ENCODE measurements at places on chromosomes 1 and 21.

GRCh38 chr1:156540955-156541354 lies 31.4 kb downstream of the IQGAP3 start:
- ATAC-seq = no peak

GRCh38 chr1:47205918-47206317 lies 16.1 kb upstream of the PDZK1IP1 start:
- no peak for ATAC-seq

DNA sequence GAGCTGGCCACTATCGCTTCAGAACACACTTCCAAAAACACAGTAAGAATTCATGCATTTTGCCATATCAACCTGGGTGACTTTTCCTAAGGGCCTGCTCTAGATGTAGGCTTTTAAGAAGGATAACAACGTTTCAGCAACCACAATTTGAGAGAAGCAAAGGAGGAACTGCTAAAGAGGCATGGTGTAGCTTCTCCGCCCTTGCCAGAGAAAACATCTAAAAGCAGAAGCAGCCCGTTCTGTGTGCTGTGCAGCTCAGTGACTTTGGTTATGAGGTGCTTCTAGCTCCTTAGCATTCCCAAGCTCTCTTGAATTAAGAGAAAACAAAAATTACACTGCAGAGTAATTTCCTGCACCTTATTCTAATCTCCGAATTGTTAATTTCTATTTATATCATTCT lies 2.7 kb downstream of the PER3 start:
- ATAC-seq = no peak

DNA sequence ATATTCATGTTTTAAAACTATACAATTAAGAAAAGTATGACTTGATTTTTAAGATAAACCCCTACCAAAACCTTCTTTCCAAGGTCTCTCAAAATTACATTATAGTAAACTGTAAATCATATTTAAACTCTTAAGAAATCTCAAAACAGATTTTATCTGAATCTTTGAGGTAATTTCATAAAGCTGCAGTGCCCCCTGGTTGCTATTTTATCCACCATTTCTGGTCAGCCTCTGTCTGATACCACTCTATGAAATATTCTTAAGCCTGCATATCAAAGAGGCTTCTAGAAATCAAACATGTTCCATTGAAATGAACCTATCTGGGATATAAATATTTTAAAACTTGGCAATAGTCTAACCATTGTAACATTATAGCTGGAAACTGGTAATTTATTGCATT lies 317.3 kb downstream of the COL11A1 start:
- ATAC-seq = no peak

Data from esophagus mucosa (tissue), 1 donor.